ENCODE measurements at places on chromosomes 12 and 14. TPM values are rescaled to one million over a fixed set of nuclear protein-coding genes. Genes with fewer than 3 reads are reported as not detected.

The APOLD1 gene
- total RNA-seq, result 6.4 TPM

- peak; percentile 39 for DNase-seq
These were observed 24.6 kb downstream of the TTC9 start for GRCh38 chr14:70666361-70666686.

The CMTM5 gene
- not detected for total RNA-seq

DNA sequence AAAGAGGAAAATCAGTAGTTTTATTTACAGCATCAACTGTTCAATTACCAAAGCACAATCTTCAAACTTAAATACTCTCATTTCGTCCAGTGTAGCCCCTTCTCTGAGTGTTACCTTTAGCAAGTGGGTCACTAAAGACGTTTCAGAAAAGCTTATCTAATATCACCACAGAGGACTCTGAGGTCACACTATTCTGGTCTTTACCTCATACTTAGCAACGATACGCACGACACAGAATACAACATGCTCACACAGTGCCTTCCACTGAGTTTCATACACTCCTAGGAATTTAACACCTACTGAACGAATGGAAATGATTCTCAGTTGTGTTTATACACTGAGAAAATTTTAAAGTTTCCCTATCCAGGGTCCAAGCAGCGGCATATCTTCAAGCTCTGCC, 2.0 kb downstream of the SYT10 start:
- no peak for DNase-seq

The MRPL51 gene
- 378 TPM for total RNA-seq

The ANKRD33 gene
- total RNA-seq, result not detected

- DNase-seq, result no peak
These were observed 111.1 kb downstream of the STAB2 start for GRCh38 chr12:103697971-103698751.

DNA sequence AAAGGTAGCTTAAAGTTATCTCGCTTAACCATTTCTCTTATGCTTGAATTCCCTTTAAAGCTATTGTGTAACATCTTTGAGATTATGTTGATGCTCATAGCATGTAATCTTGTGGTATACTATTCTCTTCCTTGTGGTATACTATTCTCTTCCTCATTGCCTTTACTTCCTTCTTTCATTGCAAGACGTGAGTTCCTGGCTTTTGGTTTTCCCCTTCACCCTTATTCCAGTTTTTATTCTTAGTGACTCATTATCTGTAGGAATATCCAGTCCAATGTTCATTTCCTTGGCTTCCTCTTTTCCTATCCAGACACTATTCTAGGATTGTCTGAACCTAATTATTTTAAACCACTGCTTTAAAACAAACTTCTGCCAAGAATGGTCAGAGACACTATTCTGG, 564.0 kb downstream of the CCER1 start:
- no peak for DNase-seq

- DNase-seq, result no peak
These were observed 33.3 kb downstream of the COCH start for GRCh38 chr14:30907659-30908057.

GRCh38 chr12:80107221-80107620, 7.9 kb downstream of the OTOGL start:
- no peak for DNase-seq

DNA sequence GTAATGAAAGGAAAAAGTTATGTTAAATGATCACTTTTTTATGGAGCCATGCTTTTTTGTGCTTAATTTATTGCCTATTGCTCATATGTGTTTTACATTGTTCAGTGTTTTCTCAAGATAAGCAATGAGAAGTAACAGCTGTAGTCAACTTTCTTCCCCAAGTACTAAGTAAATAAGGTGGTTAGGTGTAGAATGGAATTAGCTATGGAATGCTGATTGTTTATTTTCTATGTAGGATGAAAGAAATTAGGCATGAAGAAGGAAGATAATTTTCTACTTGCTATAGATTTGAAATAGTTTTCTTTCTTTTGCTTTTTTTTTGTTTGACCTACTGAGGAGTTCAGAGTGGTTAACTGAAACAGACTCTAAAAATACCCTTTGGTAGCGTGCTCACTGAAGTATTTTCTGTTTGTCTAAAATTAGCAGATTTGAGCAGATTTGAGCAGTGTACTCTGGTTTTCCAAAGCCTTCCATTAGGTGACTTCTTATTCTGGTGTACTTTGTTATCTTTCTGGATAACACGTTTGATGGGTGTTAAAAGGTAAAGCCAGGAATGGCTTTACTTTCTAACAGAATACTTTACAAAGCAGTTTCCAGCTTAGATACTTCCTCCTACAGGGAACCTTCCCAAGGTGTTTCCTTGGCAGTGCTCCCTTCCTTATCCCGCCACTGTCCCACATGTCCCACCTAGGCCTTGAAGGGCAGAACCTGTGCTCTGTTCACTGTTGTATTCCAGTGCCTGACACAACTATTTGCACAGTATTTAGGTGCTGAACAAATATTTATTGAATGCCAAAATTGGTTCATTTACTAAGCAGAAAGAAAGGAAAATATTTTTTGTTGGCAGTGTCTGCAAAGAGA, 56.0 kb downstream of the RASSF3 start:
- DNase-seq, result no peak

The BICDL1 gene
- 1.0 TPM for total RNA-seq

DNA sequence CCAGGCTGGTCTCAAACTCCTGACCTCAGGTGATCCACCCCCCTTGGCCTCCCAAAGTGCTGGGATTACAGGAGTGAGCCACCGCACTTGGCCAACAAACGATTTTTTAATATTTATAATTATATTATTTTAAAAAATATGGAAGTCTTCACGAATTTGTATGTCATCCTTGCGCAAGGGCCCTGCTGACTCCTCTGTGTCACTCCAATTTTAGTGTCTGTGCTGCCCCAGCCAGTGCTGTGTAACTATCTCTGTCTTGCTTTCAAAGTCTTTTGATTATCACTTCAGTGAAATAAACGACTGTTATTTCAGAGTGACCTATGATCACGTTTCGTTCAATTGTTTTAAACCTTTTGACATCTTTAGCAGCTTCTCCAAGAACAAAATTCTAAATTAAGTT, 13.1 kb upstream of the MMP17 start:
- no peak for DNase-seq

DNA sequence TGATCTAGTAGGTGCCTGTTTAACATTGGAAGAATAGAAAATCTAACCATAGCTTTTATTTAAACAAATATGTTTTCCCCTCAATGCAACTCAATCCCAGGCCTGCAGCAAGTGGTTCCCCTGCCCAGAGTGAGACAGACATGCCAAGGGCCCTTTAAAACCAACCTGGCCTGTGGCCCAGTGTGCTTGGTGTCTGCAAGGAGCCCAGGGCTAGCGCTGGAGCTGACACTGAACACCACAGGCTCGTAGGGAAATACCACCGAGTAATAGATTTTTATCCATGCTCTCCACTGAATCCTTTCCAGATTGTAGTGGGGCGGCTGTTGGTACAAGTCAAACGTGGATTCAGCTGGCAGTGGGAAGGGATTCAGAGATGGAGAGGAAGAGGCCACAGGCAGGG, 95.6 kb upstream of the NRXN3 start:
- no peak for DNase-seq

The NTN4 gene
- 11.7 TPM for total RNA-seq

The KRT83 gene
- total RNA-seq, result not detected

The DNAJC22 gene
- total RNA-seq, result 1.9 TPM

GRCh38 chr12:52542157-52542556, 10.8 kb downstream of the KRT71 start:
- DNase-seq, result no peak

GRCh38 chr14:100780246-100780645, 45.7 kb upstream of the MEG3 start:
- no peak for DNase-seq

GRCh38 chr12:8722286-8722800, 24.6 kb downstream of the RIMKLB start:
- no peak for DNase-seq

The CD163L1 gene
- total RNA-seq, result 1.5 TPM

- DNase-seq, result peak; percentile 47
These were observed 2.2 kb downstream of the SCARB1 start for GRCh38 chr12:124861492-124861891.

GRCh38 chr14:78486081-78486480, 315.9 kb downstream of the NRXN3 start:
- DNase-seq, result no peak

- no peak for DNase-seq
These were observed 66.6 kb downstream of the MON2 start for GRCh38 chr12:62533087-62533754.

DNA sequence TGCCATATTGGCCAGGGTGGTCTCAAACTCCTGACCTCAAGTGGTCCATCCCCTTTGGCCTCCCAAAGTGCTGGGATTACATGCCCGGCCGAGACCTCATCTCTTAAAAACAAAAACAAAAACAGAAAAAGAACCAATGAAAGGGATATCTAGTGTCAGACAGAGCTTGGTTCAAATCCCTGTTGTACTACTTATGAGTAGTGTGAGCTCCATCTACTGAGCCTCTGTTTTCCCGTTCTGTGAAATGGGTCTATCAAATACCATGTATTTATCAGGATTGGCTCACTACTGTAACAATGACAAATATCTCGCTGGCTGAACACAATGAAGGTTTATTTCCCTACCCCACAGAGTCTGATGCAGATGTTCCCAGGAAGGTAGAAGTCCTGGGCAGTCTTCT, 36.9 kb upstream of the HNF1A start:
- DNase-seq, result no peak

The RPL10L gene
- not detected for total RNA-seq

GRCh38 chr12:39301422-39301821, 141.5 kb downstream of the KIF21A start:
- no peak for DNase-seq

GRCh38 chr12:100672075-100672592, 98.7 kb downstream of the GAS2L3 start:
- peak; percentile 59 for DNase-seq

DNA sequence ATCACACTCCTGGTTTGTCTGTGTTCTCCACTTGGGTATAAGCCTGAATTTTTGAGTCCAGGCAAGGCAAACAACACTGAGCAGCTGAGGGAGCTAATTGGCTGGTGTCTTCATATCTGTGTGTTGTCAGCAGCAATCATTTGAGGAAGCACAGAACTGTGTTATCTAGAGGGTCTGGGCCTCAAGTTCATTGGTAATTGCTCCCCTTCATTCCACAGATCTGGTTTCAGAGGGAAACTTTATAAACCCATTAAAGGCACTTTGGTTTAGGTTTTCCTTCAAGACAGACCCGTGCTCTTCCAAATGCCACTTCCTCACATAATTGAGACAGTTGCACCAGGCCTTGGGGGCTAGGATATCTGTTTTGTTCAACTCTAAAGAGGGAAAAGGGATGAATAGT, 5.6 kb downstream of the DACT1 start:
- no peak for DNase-seq

GRCh38 chr12:92547420-92547819, 155.4 kb upstream of the PLEKHG7 start:
- no peak for DNase-seq

GRCh38 chr14:104359301-104359968, 220.1 kb upstream of the C14orf180 start:
- no peak for DNase-seq

DNA sequence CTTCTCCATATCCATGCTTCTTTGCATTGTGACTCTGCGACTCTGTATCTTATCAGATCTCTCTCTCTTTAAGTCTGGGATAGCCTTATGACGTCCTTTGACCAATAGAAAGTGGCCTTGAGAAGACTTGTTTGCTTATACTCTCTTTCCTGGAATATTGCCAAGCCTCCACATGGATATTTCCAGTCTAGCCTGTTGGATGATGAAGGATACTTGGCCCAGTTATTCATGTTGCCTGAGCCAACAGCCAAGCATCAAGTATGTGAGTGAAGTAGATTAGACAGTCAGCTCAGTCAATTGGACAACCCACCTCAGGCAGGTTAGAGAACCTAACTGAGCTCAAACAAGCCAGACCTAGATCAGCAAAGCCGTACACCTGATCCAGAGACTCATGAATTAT, 864.2 kb upstream of the MGAT4C start:
- DNase-seq, result no peak

DNA sequence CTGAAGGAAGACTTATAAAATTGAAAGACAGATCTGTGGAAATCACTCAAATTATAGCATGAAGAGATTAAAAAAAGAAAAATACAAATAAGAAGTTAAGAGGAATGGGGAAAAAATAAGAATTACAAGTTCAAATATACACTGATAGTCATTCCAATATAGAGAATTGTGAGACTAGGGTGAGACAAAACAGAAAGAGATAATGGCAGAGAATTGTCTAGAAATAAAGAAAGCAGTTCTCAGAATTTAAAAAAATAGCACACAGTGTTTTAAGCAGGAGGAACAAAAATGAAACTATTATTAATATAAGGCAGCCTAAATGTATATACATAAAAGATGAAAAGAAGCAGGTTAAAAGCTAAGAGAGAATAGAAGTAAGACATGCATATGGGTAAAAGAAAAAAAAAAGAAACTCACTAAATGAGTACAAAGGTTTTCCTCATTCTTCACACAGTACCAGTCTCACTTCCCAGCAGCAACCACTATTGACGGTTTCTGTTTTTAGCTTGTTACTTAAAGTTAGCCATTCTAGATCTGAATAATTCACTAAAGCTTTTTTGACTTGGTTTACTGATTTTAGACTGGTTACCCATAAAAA, 31.1 kb downstream of the SLC38A4 start:
- DNase-seq, result no peak

GRCh38 chr14:72546344-72547016, 347.4 kb downstream of the DPF3 start:
- DNase-seq, result no peak

GRCh38 chr12:40078266-40078665, 27.6 kb downstream of the SLC2A13 start:
- DNase-seq, result no peak

DNA sequence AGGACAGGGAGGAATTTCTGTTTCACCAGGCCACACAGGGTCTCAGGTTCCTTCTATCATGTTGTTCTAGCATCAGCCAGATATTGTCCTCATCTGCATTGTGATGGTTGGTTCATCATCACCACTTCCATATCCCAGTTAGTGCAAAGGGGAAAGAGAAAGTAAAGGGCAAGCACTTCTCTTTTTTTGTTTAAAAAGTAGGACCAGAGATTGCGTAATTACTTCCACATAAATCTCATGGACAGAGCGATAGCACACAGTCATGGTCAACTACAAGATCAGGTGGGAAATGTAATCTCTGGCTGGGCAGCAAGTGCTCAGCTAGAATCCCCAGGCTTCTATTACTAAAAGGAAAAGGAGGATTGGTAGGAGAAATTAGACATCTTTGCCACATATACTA, 155.1 kb downstream of the KIF21A start:
- DNase-seq, result no peak

The AQP2 gene
- not detected for total RNA-seq

GRCh38 chr12:113180333-113180732, 4.9 kb downstream of the DDX54 start:
- no peak for DNase-seq

DNA sequence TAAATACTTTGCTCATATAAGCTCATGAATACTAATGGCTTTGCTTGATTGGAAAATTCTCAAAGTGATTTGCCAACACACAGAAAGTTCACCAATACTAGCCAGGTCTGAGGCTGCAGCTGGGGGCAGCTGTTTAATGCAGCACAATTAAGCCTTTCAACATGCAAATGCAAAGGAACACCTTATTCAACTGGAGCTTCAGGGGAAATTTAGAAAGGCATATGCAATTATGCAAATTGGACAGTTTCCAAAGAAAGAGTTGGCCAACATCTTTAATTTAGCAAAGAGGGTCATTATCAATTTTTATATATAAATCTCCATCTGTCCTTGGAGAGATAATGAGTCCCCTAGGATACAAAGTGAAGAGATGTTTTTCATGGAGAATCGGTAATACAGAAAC, 40.2 kb upstream of the OTOGL start:
- no peak for DNase-seq

All from A673 (cell line).